ENCODE measurements at places on chromosomes 2 and 18.

DNA sequence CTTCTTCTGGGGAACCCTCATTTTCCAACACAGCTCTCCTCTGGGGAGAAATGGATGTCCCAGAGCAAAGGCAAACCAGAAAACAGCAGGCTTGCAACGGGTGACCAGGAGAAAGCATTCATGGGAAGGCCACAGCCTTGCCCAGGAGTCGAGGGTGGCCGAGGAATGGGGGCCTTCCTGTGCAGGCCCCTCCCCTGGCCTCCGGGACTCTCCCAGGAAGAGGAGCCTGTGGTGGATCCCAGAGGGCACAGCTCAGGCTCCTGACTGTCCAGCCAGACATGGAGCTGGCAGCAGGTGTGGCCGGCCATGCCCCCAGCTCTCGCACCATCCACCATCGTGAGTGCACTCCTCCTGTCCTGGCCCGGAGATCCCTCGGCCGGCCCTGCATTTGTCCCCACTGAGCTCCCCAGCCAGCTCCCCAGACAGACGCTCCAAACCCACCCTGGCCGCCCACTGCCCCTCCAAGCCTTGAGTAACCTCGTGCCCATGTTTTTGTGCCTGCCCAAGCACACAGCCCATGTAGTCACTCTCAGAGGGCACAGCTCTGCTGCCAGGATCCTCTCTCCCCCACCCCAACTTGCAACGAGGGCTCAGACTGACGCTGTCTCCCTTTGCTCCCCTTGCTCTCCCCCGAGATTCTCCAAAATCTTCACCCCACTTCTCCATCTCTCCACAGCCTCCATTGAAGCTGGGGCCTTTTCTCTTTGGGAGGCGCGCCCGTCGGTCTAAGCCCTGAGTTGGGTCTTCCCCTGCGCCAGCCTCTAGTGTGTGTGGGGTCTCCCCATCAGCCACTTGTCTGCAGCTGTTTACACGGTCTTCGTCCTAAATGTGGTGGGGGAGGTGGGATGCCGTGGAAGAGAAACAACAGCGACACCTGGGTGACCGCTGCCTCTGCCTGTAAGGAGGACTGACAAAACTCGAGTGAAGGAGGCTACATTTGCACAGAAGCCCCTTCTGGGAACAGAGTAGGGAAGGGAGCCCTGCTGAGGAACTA is 9.8 kb downstream of the PRLH start:
- no peak for DNase-seq

GRCh38 chr18:13437034-13437433 is 218.5 kb downstream of the LDLRAD4 start:
- DNase-seq = no peak

DNA sequence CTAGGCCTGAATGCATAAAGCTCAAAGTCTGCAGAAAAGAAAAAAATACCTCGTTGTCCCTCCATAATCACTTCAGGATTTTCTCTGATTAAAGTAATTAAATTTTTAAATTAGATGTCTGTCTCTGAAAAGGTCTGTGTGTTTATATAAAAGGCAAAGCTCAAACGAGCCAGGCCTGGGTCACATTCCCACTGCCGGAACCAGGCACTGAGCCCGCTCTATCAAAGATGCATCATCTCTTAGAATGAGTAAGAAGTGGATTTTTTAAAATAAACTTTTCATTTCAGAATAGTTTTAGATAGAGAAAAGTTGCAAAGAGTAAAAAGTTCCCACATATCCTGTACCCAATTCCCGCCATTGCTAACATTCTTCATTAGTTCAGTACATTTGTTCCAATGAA is 202.1 kb upstream of the KYNU start:
- no peak for DNase-seq

DNA sequence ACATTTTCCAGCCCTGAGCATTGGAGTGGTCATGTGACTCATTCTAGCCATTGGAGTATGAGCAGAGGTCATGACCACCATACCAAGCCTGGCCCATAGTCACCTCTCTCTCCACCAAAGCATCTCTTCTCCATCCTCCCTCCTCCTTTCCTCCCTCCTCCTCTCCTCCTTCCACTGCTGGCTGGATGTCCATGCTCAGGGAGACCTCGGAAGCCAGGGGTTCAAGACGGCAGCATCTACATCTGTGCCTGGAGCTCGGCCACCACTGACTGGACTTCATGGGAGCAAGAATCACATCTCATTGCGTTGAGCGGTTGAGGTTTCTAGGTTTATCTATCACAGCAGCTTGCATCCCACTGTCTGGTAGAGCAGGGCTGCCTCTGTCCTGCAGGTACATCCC is 252.4 kb downstream of the NDUFA10 start:
- DNase-seq = no peak

GRCh38 chr2:105734762-105735538 is 9.8 kb upstream of the NCK2 start:
- no peak for DNase-seq

GRCh38 chr2:170155022-170155722 is 22.8 kb upstream of the MYO3B start:
- no peak for DNase-seq

- no peak for DNase-seq
Observed at GRCh38 chr2:234973008-234973407, 21.2 kb downstream of the SH3BP4 start.
